H9 (cell line): ENCODE measurements at places on chromosomes 1 and 21.

- peak; percentile 88 for DNase-seq
These were observed 8.0 kb upstream of the NAV1 start for GRCh38 chr1:201530741-201531531.

GRCh38 chr1:10378081-10378841, 20.6 kb upstream of the PGD start:
- no peak for DNase-seq

DNA sequence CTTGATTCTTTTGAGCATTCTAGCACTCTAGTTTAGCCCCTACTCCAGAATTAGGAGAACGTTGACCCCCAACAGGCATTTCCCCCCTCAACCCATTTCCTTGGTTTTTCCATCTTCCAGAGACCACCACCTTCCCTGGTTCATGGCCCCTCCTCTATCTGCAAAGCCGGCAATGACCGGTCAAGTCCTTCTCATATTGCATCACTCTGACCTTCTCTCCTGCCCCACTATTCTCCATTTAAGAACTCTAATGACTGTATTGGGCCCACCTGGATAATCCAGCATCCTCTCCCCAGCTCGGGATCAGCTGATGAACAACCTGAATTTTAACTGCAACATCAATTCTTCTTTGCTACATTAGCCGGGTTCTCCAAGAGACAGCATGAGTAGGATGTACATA, 437.4 kb downstream of the NPHP4 start:
- no peak for DNase-seq

DNA sequence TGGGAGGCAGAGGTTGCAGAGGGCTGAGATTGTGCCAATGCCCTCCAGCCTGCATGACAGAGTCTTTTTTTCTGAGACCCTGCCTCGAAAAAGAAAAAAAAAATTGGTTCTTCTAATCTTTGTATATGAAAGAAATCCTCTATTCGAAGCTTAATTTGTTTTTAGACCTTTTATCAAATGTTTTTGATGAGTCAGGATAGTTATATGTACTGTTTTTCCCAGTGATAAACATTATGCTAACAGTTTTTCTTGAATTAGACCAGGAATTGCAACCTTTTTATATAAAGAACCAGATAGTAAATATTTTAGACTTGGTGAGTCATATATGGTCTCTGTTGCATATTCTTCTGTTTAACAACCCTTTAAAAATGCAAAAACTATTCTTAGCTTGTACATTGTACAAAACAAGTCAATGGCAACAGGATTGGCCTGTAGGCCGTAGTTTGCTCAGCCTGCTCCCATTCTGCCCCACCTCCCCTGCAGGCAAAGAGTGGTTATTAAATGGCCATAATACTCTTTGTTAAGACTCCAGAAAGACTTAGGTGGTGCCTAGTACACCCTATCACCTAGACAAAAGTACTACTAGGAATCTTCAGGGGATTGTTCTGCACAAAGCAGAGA, 45.2 kb downstream of the LYST start:
- no peak for DNase-seq

DNA sequence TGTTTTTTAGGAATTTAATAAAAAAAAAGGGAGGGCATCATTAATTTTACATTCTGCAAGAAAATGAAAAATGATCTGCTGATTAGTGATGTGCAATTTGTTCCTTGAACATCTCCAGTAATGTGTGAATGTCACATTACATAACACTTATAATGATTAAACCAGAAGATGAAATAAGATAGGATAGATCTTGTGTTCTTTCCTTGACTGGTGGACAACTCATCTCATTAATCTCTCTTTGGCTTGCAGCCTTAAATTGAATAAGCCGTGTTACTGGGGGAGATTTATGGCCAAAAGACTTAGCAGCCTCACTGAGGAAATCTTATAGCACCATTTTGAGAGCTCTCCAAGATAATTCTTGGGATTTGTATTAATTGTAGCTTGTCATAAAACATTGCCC, 217.2 kb downstream of the ST6GALNAC3 start:
- DNase-seq = no peak

DNA sequence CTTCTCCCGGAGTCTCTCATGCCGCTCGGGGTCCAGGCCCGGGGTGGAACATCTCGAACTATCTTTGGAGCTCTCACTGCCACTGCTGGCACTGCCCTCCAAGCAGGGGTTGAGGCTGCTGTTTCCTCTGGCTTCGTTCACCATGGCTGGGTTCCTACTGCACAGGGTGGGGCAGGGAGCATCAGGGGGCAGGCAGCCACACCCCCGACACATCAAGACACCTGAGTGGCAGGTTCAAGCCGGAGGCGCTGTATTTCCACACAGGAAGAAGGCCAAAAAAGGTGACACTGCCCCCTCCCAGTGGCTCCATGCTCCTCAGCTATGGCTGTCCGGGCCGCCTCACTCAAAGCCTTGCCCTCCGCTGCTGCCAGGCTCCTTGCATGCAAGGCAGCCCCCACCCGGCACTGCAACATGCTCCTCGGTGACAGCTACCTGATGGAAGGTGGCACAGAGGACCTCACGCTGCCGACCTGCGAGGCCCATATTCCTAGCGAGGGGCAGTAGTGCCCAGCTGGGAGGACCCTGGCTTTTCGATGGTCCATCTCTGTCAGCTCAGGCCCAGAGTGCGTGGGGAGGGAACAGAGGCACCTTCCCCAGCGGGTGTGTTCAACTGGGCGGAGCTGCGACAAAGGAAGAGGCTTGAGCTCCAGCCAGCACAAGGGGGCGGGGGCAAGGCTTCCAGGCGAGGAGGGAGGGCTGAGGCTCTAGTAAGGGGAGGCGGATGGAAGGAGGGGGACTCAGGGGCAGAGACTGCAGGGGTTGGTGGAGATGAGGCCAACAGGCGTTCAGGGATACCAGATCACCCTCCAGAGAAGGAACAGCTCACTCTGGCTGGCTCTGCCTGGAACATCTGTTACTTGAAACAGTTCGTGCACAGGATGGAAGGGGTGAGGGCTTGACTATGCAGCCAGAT, 2.5 kb downstream of the MTHFR start:
- peak; percentile 98 for DNase-seq

DNA sequence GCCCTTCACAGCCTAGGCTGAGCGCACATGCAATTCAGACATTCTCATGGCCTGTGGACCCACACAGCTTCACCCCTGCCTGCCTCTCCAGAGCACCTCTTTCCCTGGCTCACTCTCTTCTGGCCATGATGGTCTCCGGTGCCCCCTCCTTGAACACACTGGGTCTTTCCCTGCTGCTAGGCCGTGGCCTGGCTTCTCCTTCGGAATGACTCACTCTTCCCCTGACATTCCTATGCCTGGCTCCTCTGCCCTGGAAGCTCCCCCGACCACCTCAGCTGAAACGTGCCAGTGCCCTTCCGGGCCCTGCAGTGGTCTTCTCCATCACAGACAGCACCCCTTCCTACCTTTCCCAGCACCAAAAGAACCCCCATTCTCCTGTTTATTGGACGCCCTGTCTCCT, 28.3 kb downstream of the EPHA8 start:
- DNase-seq = no peak

GRCh38 chr1:214310010-214310409, 29.1 kb downstream of the SMYD2 start:
- DNase-seq = no peak

DNA sequence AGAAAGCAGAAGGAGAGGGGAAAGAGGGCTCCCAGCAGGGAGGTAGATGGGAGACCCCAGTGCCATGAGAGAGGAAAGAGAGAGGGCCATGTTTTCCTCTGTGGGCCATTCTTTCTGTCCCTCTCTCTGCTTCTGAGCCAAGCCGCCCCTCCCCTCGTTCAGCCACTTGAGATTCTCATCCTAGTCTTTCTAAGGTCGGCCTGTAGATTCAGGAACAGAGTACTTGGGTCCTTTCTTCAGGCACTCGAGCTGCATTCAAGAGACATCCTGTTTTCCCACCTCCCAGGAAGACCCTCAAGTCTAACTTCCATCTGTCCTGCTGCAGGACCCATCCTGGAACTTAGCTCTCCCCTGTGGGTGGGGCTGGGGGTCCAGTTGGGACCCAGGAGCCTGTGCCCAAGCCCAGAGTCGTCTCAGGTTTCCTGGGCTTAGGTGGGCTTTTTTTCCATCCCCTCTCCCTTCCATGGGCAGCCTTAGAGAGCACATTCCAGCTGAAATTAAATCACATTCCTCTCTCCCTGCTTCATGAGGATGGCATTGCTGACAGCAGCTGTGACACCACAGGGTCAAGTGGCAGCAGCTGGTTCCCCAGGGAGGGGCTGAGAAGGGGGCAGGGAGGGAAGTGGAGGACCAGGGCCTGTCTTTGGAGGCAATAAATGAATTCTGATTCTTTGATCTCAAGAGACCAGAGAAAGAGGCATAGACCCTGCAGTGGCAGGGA, 13.0 kb downstream of the NES start:
- DNase-seq = peak; percentile 61

DNA sequence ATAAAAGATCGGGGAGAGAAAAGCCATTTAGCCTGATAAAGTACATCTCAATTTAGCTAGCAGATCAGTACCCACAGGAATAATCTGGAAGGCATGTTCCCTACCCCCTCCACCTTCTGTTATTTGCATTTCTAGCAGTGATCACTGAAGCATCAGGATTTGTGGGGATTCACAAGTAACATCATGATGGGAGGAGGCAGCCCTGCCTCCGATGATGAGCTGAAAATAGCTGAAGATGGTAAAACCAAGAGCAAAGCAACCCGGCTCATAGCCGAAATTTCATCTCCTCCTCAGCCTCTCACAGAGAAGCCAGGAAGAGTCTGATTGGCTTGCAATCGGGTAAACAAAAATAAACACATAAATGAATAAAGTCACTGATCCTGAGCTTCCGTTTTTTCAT, 2.4 kb downstream of the CCSAP start:
- no peak for DNase-seq

DNA sequence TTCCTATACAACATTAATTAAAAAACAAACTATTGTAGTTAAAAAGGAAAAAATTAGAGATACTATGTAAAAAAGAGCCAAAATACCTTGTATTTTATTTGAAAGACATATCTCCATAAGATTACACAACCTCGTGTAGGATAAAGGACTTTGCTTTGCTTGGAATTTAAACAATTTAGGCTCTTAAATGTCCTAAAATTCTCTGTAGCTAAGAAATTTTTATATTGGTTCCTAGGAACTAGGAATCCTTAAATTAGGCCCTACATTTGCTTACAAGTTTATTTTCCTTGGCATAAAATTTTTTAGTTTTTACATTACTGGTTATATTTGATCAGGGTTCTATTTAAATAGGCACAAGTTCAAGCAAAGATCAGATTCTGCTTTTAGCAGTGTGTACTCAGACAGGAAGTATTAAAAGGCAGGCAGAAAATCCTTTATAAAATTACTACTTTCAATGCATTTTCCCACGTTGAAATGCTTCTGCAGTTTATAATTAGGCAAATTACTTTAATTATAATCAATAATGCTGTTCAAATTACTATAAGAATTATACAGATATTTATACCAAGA, 3.4 kb upstream of the ANGPTL3 start:
- no peak for DNase-seq

- no peak for DNase-seq
These were observed 78.5 kb downstream of the ITPKB start for GRCh38 chr1:226660410-226661182.

DNA sequence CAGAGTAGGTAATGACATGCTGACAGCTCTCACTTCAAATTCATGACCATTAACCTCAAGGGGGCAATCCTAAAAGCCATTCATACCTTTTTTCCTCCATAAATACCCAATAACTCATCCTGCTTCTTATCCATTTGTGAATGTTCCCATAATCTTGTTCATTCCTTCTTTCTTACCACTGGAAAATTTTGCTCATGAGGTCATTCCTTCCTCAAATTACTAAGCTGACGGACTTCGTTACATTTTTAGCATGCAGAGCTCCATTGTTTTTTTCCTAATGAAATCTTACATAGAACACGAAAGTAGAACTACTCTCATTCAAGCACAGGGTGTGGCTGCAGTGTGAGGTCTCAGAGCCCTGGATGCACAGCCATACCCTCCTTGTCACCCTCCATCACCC, 276.5 kb upstream of the DPYD start:
- no peak for DNase-seq

DNA sequence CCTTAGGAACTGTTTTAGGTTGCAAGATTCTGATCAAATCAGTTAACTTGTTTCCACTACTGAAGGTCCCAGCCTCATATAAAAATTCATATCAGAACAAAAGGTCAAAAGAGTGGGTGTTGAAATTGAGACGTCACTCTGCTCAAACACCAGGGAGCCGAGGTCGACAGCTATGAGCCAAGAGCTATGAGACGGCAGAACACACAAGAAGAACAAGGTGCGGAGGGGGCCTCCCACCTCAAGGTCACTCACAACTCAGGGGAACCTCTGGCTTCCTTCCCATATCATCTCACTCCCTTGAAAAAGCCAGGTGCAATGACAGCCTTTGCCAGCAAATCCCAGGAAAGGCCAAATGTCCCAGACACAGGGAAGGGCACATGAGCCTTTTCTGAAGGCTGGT, 749 bp downstream of the SEC16B start:
- DNase-seq = no peak

DNA sequence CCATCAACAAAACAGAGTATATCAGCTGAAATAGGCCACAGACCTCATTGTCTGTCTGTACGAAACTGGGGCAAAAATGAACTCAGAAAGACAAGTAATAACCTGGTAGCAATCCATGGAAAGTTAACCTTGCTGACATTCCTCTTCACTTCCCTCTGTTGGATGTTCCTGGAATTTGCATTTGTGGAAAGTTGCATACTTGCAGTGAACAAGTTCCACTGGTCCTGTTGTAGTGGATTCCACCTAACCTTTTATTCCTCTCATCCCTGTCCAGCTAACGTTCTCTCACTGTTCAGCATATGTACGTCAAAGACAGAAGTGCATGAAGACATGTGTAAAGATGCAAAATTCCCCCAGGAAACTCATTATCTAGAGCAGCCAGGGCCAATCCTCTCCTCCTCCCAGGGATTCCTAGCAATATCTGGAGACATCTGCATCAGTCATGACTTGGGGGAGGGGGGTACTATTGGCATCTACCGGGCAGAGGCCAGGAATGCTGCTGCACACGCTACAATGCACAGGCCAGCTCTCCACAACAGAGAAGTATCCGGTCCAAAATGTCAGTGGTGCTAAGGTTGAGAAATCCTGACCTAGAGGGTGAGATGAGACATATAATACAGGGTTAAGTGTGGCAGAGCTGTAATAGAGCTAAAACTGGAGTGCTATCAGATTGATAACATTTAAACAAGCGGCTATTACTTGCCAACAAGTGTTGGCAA, 8.2 kb downstream of the LPAR3 start:
- DNase-seq = no peak

DNA sequence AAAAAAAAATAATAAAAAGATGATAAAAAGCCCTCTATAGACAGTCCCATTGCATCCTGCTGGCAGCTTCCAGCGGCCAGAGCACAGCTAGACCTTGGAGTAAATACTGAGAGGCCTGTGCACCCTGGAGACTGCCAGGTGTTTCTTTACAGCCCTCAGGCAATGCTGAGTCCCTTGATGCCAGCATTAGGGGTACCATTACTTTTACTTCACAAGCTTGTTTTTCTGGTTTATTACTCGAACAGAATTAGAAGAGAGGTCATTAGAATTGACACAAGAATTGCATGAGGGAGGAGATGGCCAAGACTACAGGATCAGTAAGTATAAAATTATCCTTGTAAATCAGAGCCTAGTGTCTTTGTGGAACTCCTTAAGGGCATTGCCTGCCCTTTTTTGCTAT, 43.6 kb downstream of the AKNAD1 start:
- DNase-seq = no peak
